ENCODE measurements at places on chromosomes 2 and 18.

DNA sequence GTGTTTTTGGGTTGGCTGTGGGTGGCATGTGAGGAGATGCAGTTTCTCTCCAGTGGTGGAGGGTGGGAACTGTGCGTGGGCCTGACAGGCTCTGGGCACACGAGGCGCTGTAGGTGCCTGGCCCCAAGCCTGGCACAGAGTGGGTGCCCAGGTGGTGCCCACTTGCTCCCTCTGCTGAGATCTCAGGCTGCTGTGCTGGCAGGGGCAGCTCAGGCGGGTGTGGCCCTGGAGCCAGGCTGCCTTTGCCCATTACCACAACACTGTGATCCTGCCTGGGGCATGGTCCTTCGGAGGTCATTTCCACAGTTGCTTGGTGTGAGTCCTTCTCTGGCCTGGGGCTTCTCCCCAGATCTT, 20.4 kb downstream of the TSHZ1 start:
- no peak for DNase-seq

GRCh38 chr2:200342654-200343053, 36.2 kb downstream of the SPATS2L start:
- no peak for DNase-seq

- no peak for DNase-seq
Observed at GRCh38 chr2:88230911-88231310, 60.8 kb downstream of the THNSL2 start.

DNA sequence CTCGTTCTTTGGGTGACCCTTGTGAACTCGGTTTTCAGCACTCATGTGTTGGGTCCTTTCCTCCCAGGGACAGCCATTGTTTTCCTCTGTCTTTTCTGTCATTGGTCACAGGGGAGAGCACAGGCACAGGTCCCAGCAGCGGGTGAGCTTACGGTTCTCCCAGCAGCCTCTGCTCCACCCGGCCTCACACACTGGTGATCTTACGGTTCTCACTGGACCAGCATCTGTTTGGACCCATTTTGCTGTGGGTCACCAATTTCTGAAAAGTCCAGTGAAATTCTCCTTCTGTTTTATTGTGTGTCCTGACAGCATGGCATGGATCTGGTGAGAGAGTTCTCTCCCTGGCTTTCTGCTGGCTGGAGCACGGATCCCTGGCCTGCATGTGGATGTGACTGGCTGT, 49.8 kb upstream of the ANKRD62 start:
- DNase-seq = no peak

GRCh38 chr2:30293303-30293921, 62.1 kb downstream of the LBH start:
- no peak for DNase-seq

Measured in central memory CD4-positive, alpha-beta T cell (primary cell).